ENCODE measurements at places on chromosomes 6 and 20. TPM values are rescaled to one million over a fixed set of nuclear protein-coding genes. Genes with fewer than 3 reads are reported as not detected.
A peak's percentile ranks its signal among the peaks of the same experiment; 100 is the strongest.

GRCh38 chr20:34083137-34083536, 28.9 kb downstream of the EIF2S2 start:
- peak; percentile 26 for DNase-seq
- H3K4me3 ChIP-seq = no peak overlapping the region
- H3K27me3 ChIP-seq = no peaks in the 10 kb centered on the region
- peaks cover 12% of the 10 kb centered on the region for H3K4me1 ChIP-seq
- peaks cover 18% of the 10 kb centered on the region for H3K36me3 ChIP-seq

Gene SIRPA
- 79.9 TPM for total RNA-seq

DNA sequence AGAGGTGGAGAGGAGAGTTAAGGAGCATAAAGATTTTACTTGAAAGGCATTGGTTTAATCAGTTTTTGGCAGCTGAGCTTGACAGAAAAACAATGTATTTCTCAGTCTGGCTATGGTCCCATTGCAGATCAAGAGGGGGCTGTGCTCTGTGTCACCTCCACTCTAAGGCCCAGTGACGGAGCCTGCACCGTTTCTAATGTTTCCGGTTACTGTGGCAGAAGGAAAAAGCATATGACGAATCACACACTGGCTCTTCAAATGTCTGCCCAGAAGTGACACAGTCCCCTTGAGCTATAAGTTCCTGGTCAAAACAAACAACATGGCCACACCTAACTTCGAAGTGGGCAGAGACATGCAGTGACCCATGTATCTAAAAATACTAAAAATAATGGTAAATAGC, 372.0 kb downstream of the PLCB1 start:
- no peak for DNase-seq
- H3K36me3 ChIP-seq = no peaks in the 10 kb centered on the region
- no peaks in the 10 kb centered on the region for H3K27me3 ChIP-seq
- peaks cover 2% of the 10 kb centered on the region for H3K4me1 ChIP-seq
- no peak overlapping the region for H3K4me3 ChIP-seq
- no peak overlapping the region for H3K27ac ChIP-seq

- no peak overlapping the region for H3K4me3 ChIP-seq
- no peaks in the 10 kb centered on the region for H3K4me1 ChIP-seq
- H3K27ac ChIP-seq = no peak overlapping the region
- no peaks in the 10 kb centered on the region for H3K36me3 ChIP-seq
- DNase-seq = no peak
These were observed 72.4 kb upstream of the SLC22A23 start for GRCh38 chr6:3529232-3529631.

GRCh38 chr6:45432977-45433376, 55.2 kb upstream of the SUPT3H start:
- H3K4me3 ChIP-seq = no peak overlapping the region
- no peaks in the 10 kb centered on the region for H3K36me3 ChIP-seq
- peaks cover 44% of the 10 kb centered on the region for H3K4me1 ChIP-seq
- peak; percentile 64 for DNase-seq
- no peak overlapping the region for H3K27ac ChIP-seq

- H3K27me3 ChIP-seq = no peaks in the 10 kb centered on the region
- peaks cover 6% of the 10 kb centered on the region for H3K36me3 ChIP-seq
- DNase-seq = no peak
- no peak overlapping the region for H3K4me3 ChIP-seq
- H3K4me1 ChIP-seq = peaks cover under 1% of the 10 kb centered on the region
- no peak overlapping the region for H3K27ac ChIP-seq
These were observed 6.2 kb upstream of the RBCK1 start for GRCh38 chr20:401682-402495.

GRCh38 chr6:142722841-142723240, 222.1 kb downstream of the HIVEP2 start:
- H3K27me3 ChIP-seq = no peaks in the 10 kb centered on the region
- peaks cover 2% of the 10 kb centered on the region for H3K4me1 ChIP-seq
- no peak for DNase-seq
- no peak overlapping the region for H3K27ac ChIP-seq
- no peaks in the 10 kb centered on the region for H3K36me3 ChIP-seq

DNA sequence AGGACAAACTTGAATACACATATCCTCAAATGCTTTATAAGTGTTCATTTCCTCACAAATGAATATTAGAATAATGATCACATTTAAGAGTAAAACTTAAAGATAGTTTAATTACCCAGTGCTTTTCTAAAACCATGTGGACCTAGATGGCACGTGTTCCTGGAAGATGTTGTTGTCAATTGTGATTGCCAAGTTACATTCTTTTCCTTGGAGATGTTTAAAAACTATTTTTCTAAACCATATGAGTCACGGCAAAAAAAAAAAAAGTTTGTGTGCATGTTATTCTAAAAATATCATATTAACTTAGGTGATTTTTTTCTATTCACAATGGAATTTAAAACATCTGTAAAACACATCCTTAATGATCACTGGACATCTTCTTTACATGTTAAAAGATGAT, 51.1 kb downstream of the RCAN2 start:
- H3K27ac ChIP-seq = peak overlapping the region; percentile 33
- H3K27me3 ChIP-seq = no peaks in the 10 kb centered on the region
- no peak for DNase-seq

Gene FAM209A
- total RNA-seq = 0.95 TPM

- H3K36me3 ChIP-seq = no peaks in the 10 kb centered on the region
- no peak overlapping the region for H3K4me3 ChIP-seq
- H3K27me3 ChIP-seq = no peaks in the 10 kb centered on the region
- no peak for DNase-seq
These were observed 55.4 kb upstream of the TULP4 start for GRCh38 chr6:158256746-158257424.

All from lung (tissue), 17 donors.